Activated CD8-positive, alpha-beta memory T cell treated with anti-CD3 and anti-CD28 coated beads, Interleukin-2, amount 50 U/mL, for 4 hours (primary cell): ENCODE measurements at places on chromosomes 5 and 9.

DNA sequence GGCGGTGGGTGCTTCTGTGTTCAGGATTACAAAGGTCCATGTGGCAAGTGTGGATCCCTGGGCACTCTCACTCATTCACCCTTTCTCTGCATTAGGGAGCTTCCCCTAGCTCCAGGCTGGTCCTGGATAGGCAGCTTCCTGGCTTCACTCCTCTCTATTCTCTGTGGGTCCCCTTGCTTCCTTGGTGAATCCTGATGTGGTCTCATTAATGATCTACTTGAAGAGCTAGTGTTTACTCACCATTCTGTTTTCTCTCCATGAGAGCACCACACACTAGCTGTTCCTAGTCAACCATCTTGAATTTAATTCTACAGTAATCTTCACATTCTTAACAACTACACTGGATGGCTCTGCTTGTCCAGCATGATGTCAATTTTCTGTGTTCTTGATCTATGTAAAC is 90.0 kb upstream of the PLPPR1 start:
- DNase-seq: no peak

GRCh38 chr9:96686638-96687335 is 31.7 kb upstream of the PRXL2C start:
- peak; percentile 81 for DNase-seq

- peak; percentile 80 for DNase-seq
These were observed 6.9 kb upstream of the NDUFB6 start for GRCh38 chr9:32579706-32580331.

- no peak for DNase-seq
These were observed 201.0 kb downstream of the EFNA5 start for GRCh38 chr5:107469485-107470294.

- DNase-seq: no peak
These were observed 86.6 kb downstream of the NTRK2 start for GRCh38 chr9:84756171-84756570.

DNA sequence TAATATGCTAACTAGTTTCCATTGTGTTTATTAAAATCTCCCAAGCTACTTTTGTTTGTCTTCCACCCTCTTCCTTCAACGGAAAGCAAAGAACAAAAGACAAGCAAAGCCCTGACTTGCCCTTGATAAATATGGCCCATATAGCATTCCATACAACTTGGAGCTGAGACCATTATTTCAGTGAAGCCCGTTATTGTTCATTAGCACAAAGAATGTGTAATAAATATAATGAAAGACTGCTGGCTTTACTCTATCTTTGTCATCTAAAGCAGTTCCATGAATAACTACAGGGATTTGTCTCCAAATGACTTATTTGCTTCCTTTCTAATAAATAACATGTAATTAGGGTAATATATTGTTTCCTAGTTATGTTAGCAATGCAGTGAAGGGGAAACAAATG is 270.7 kb upstream of the TLE4 start:
- no peak for DNase-seq

DNA sequence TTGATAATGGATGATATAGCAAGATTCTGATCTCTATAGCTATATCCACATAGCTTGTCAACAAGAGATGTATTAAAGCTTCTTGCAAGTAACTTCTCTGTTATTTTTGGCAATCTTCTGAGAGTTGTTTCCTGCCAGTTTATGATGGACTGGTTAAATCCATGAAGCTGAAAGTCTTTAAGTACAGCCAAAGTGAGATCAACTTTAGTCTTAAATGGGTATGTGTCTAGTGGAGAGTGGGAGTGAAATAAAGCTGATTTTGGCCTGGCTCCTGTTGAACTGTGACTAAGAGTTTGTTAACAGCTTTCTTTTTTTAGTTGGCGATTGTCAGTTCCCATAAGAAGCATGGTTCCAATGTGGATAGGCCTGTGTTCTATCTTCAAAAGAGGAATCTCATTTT is 350.9 kb upstream of the PCSK5 start:
- DNase-seq: no peak

GRCh38 chr9:137070906-137071275 is 534 bp upstream of the SAPCD2 start:
- no peak for DNase-seq

- no peak for DNase-seq
These were observed 90.4 kb downstream of the CARTPT start for GRCh38 chr5:71809446-71809845.

- no peak for DNase-seq
These were observed 212.1 kb upstream of the ADRA1B start for GRCh38 chr5:159704160-159704559.

DNA sequence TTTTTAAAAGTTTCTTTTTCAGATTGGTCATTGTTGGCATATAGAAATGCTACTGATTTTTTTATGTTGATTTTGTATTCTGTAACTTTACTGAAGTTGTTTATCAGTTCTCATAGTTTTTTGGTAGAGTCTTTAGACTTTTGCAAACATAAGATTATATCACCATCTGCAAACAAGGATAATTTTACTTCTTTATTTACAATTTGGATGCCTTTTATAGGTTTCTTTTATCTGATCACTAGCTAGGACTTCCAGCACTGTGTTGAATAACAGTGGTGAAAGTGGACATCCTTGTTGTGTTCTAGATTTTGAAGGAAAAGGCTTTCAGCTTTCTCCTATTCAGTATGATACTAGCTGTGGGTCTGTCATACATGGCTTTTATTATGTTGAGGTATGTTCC is 170.3 kb downstream of the WDR70 start:
- no peak for DNase-seq

DNA sequence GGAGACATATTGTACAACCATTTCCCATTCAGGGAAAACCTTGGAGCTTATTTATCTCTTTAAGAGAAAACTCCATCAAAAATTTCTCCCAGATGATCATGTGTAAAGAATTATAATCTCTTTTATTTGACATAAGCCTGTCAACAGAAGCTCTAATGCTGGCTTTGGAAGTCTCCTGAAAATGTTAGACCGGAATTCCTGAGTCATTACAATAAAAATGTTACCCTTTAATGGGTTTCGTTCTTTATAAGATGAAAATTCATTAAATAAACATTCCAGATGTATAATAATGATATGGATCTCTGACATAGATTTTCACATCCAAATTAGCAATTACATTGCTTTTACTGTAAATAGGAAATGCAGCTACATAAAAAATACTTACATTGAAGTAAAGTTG is 1036.4 kb downstream of the EFNA5 start:
- no peak for DNase-seq

DNA sequence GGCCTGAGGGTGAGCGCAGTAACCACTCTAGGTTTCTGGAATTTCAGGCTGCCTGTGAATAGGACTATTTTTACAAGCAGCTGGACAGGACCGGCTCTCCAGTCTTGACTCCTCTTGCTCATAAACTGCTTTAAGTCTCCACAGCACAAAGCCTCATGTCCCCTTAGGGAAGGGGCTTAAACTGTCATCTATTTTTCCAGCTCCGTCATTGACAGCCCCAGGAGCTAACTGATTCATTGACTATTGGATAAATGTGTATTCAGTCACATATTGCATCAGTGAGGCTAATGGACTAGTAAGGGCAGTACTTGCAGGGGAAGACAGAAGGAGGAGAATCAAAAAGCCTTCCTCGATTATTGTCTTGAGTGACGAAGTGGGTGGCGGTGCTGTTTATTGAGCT is 719.4 kb upstream of the ADAMTS16 start:
- DNase-seq: no peak

GRCh38 chr9:6230037-6230780 is 14.6 kb downstream of the IL33 start:
- no peak for DNase-seq

- no peak for DNase-seq
These were observed 175.5 kb downstream of the GNA14 start for GRCh38 chr9:77472646-77473045.

GRCh38 chr5:177368869-177369644 is 11.3 kb downstream of the RGS14 start:
- DNase-seq: peak; percentile 35

GRCh38 chr9:104725014-104725413 is 22.5 kb upstream of the NIPSNAP3A start:
- DNase-seq: no peak

GRCh38 chr9:135887585-135888050 is 19.7 kb downstream of the CAMSAP1 start:
- peak; percentile 52 for DNase-seq

- DNase-seq: no peak
These were observed 84.3 kb upstream of the ACTBL2 start for GRCh38 chr5:57566914-57567313.

DNA sequence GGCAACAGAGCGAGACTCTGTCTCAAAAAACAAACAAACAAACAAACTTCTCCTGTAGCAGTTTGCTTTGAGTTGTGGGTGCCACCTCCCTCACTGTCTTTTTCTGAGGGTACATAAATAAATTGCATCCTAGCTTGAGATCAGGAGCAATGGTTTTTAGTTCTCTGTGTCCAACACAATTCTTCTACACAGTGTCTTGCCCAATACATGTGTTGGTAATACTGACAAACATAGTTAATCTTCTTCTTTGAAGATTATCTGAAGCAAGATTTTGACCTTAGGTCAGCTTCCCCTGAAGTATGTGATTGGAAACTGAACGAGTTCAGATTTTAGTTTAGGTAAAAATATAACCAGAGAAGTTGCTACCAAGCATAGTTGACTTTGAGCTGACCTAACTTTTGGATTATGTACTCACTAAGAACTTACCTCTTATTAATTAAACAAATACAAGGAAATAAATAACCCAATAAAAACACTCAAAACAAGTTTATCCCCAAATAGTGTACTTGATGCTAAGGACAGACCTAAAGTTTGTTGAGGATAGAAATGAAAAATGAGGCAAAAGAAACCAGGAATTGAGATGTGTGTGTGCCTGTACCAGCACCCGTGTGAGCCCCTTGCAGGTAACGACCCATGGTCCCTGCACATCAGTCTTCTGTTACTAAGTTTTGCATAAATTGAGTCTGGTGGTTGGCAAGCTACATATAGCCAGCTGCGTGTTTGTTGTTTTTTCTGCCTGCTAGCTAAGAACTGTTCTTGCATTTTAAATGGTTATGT is 16.2 kb downstream of the TJP2 start:
- no peak for DNase-seq

DNA sequence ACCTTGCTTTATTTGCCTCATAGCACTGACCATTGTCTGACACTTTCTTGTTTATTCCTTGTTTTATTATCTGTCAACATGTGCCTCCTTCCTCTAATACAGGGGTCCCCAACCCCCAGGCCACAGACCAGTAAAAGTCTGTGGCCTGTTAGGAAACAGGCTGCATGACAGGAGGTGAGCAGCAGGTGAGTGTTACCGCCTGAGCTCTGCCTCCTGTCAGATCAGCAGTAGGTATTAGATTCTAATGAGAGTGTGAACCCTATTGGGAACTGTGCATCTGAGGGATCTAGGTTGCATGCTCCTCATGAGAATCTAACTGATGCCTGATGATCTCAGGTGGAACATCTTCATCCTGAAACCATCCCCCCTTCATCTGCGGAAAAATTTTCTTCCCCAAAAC is 228.0 kb downstream of the HINT1 start:
- DNase-seq: no peak

DNA sequence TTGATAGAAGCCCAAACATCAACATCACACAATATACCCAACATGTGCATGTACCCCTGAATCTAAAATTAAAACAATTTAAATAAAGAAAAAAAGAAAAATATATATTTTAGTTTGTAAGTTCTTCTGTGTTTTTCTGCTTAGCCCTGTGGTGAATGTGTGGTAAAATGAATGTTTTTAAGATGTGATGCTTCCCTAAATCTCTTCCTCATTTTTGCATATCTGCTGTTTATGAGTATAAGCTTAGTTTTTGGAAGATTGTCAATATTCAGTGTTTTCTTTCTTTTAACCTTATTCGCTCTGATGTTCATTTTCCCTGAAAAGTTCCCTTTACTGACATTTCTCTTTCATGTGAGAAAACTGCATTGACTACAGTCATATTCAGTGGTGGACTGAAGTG is 44.4 kb upstream of the DAB2 start:
- DNase-seq: no peak

GRCh38 chr5:157342822-157343402 is 77.0 kb downstream of the CYFIP2 start:
- DNase-seq: peak; percentile 27

DNA sequence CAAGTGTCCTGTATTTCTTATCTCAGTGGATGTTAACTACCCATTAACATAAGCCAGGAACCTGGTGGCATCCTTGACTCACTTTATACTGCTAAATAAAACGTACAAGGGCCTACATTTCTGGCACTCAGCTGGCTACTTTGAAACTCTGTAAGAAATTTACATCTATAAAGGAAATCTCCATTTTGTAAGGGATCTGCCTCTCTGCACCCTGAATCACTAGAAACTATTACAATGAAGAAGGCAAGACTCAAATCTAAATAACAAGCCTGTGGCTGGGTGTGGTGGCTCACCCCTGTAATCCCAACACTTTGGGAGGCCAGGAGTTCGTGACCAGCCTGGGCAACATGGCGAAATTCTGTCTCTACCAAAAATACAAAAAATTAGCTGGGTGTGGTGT is 51.5 kb downstream of the RAPGEF1 start:
- DNase-seq: no peak
